ENCODE measurements at places on chromosomes 1 and 21.
A peak's percentile ranks its signal among the peaks of the same experiment; 100 is the strongest.

DNA sequence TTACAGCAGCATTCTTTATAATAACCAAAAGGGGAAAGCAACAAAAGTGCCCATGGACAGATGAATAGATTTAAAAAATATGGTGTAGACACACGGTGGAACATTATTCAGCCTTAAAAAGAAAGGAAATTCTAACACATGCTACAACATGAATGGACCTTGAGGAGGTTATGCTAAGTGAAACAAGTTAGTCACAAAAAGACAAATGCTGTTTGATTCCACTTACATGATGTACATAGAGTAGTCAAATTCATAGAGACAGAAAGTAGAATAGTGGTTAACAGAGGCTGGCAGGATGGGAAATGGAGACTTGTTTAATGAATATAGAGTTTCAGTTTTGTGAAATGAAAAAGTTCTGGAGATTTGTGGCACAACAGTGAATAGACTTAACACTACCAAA lies 151.4 kb downstream of the CYYR1 start:
- no peak for DNase-seq

DNA sequence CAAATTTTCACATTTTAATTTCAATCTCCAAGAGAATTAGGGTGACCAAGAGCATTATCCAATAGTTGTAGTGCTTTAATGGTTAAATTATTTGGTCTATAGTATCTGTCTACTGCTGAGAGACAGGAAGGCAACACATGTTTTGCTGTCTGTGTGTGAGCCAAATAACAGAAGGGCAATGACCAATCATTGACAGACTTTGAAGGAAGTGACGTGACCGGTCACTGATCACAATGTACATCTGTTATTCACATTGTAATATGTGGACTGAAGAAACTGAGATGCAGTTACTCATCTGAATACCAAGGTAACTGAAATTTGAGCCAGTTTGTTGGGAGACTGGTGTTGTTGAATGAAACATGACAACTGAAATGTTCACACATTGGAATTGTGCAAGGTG lies 196.7 kb downstream of the LRRC40 start:
- DNase-seq, result no peak

DNA sequence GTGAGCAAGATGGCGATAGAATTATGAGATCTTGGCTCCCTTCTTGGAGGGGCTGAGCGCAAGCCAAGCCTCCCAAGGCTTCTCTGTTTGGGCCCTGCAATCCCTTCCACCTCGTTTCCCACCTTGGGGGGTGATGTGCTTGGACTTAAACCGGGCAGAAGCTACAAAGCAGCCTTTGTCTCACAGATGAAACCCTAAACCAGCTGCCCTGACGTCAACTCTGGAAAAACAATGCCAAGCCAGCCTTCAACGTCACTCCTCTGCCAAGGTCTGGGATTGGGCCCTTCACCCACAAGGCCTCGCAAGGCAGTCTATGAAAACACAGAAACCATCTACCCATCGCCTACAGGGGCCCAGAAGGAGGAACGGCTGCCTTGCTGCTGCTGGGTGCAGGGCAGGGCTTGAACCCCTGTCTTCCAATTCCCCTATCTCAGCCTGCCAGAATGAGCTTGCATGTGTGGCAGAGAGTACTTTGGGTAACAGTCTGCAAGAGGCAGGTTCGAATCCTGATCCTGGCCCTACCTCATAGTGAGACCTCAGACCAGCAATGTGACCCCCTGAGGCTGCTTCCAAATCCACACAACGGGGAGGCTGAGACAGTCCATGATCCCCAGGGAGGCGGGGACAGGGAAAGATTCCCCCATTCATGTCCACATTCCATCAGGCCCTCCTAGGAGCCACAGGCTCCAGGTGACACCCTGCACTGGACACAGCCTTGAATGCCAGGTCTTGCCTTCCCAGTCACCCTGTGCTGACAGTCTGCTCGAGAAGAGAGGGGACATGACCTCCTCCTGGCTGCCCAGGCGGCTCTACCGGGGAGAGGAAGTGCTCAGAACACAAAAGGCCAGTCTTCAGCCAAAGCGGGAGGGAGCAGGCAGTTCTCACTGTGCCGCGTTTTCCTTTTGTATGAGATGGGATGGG lies 15.0 kb downstream of the IFFO2 start:
- no peak for DNase-seq

GRCh38 chr1:187442603-187443002 lies 613.9 kb downstream of the PLA2G4A start:
- DNase-seq, result no peak

DNA sequence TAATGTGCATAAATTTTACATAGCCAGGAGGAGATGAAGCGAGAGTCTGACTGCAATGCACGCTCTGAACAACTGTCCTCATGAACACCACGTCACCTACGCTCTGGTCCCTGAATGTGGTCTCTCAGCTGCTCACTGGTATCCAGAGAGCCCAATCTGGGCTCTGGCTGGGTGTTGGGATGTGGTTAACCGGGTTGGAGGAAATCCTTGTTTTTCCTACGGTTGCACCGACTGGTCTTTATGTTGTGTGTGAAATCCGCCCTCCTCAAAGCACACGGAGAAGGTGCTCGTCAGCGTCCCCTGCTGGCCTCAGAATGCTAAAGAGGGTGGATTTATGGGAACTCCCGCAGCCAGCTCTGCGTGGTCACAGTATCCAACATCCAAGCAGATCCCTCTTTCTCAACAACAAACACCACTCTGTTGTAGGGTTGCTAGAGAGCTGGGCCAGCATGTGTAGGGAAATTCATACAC lies 51.8 kb upstream of the FAM89A start:
- DNase-seq, result no peak

DNA sequence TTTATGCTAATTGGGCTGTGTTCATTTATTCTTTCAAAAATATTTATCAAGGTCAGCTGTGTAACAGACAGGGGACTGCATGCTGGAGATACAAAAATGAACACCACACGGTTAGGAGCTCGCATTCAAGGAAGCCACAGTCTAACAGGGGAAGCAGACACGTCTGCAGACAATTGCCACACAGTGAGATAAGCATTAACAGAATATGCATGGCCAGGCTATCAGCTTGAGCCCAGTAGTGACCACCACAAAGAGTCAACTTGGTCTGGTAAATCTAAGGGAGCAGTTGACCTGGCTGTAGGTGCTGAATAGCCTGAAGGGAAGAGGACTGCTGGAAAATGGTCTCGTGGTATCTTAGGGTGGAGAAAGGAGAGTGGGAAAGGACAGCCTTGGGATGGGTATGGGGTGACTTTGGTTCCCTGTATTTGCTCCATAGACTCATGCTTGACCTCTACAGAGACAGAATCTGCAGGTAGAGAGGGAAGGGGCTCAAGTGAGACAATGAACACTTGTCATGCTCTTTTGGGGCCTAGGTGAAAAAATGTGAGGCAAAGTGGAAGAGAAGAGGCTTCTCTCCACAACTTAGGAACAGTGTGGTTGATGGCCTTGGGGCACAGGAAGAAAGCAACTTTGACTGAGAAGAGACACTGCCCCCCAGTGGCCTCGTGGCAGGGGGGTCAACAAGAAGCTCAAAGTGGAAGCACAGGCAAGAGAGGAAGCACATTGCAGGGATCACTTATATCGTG lies 7.6 kb upstream of the NPL start:
- DNase-seq, result no peak

DNA sequence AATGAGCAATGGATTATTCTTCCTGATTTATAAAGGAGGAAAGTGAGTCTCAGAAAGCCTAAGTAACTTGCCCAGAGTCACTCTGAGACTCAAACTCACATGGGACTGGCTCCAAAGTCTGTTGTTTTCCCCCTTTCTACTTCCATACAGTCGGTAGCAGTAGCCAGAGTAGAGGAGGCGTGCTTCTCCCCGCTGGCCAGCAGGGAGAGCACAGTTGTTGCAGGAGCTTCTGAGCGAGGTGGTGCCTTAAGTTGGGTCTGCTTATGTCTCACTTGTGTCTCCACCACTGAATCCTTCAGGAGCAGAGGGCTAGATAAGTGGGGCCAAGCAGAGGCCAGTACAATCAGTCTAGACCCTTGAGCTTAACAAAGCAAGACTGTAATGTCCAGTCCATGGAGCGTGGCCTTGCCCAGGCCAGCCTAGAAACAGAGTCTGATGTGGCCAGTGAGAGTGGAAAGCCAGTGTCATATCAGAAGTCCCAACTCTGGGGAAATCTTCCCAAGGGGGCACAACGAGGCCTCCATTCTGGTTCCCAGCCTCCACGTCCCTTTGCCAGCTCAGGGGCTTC lies 181.9 kb downstream of the ZSCAN20 start:
- DNase-seq, result peak; percentile 66
